ENCODE measurements at places on chromosomes 5 and 9.

DNA sequence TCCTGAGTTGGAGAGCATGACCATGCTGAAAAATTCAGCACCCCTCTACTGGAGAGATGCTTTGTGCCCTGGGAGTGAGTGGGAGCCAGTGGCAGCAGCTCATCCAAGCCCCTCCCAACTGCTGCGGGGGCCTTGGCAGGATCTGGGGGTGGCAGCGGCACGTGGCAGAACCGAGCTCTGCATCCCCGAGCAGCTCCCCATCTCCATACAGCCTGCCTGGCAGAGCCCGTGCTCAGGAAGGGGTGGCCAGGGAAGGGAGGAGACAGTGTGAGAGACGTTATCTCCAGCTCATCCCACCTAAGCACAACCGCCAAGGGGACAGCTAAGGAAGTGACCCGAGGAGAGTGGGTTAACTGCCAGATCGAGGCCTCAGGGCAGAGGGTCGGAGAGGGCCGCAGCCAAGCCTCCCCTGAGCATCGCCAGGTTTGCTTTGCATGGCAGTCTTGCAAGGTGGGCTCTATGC lies 17.2 kb upstream of the DPM2 start:
- DNase-seq = no peak

- no peak for DNase-seq
Measured at GRCh38 chr9:127316586-127317323, 52.2 kb downstream of the GARNL3 start.

DNA sequence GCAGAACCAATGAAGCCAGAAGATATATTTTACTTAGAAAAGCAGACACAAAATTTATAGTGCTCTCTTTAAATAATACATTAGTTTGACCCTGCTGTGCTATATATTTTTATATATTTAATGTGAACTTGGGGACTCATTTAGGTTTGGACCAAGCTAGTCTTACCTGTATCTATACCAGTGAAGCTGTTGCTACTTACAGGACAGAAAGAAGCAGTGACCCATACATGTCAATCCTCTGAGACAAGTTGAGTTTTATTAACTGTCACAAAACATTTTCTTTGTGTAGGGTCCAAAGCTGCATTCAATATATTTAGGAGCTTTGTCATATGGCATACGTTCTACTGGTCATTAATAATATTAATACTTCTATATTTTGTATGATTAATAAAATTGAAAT lies 327.7 kb upstream of the NUDT12 start:
- no peak for DNase-seq

GRCh38 chr5:82719368-82719767 lies 357.8 kb downstream of the TMEM167A start:
- DNase-seq = peak; percentile 20

- no peak for DNase-seq
Measured at GRCh38 chr9:33414268-33414667, 11.9 kb upstream of the AQP7 start.

DNA sequence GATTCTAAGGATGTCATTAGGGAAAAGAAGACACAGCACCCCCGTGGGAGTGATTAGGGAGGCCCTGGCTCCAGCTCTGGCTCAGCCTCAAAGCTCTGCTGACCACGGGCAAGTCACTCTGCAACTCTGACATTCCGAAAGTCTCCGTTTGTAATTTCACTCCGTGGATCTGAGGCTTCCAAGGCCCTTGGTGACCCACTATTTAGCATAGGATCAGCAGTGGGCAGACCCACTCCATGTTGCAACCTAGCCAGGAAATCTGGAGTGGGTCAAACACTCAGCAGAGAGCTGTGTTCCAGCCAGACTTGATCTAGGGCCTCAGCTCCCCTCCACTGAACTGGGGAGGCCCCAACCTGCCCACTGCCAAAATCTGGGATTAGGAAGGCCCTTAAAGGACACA lies 11.8 kb downstream of the PHF19 start:
- no peak for DNase-seq

DNA sequence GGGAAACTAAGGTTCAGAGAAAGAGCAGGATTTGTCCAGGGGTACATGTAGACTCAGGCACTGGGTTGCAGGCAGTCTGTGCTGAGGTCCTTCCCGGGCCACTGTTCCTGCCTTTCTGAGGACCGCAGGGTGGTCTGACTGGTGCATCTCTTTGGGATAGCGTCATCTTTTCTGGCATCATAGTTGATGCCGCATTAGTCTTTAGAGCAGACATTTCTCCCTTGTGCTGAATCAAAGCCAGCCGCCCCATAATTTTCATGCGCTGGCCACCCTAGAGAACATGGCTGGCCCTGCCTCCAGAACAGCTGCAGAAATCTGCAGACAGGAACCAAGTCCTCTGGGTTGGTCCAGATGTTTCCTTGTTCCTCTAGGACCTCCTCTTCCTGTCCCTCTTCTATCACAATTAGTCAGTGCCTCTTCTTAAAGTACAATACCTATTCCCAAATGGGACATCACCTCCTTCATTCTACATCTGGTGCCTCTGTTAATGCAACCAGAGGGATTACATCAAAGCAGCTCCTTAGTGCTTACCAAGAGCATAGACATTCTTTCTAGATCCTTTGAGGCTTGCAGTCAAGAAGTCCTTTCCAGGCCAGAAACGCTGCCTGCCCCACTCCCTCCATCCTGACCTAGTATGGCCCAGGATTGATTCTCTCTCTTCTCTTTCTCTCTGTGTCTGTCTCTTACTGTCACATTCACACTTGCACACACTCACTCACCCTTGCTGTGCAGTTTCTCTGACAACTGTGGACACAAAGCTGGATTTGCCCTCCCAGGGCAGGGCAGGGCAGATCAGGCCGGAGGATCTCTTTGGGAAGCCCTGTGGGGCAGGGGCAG lies 42.0 kb upstream of the ORM1 start:
- peak; percentile 85 for DNase-seq
